SK-N-MC (cell line): ENCODE measurements at places on chromosomes 3 and 15.

- DNase-seq: no peak
Observed at GRCh38 chr3:72375237-72376076, 472.8 kb downstream of the SHQ1 start.

GRCh38 chr15:89767411-89767915 lies 8.7 kb upstream of the MESP2 start:
- DNase-seq: no peak

- DNase-seq: no peak
Observed at GRCh38 chr3:9072667-9073009, 109.4 kb upstream of the RAD18 start.

DNA sequence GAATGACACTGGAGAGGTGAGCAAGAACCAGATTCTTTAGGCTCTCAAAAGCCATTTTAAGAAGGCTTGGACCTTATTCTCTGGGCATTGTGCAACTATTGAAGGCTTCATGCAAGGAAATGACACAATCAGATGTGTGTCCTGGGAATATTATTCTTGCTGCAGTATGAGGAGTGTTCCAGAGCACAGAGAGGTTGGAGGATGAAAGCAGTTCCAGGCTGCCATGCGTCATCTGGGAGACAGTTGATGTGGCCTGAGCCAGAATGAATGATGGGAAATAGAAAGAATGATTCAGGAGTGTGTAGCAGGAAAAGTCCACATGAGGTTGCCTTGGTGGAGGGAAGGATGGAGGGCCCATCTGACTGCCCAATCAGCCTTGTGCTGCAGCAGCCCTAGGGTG lies 123.1 kb downstream of the CHCHD6 start:
- DNase-seq: no peak

GRCh38 chr3:98372445-98372844 lies 18.0 kb upstream of the OR5K3 start:
- DNase-seq: no peak
